ENCODE measurements at places on chromosomes 7 and 10.

DNA sequence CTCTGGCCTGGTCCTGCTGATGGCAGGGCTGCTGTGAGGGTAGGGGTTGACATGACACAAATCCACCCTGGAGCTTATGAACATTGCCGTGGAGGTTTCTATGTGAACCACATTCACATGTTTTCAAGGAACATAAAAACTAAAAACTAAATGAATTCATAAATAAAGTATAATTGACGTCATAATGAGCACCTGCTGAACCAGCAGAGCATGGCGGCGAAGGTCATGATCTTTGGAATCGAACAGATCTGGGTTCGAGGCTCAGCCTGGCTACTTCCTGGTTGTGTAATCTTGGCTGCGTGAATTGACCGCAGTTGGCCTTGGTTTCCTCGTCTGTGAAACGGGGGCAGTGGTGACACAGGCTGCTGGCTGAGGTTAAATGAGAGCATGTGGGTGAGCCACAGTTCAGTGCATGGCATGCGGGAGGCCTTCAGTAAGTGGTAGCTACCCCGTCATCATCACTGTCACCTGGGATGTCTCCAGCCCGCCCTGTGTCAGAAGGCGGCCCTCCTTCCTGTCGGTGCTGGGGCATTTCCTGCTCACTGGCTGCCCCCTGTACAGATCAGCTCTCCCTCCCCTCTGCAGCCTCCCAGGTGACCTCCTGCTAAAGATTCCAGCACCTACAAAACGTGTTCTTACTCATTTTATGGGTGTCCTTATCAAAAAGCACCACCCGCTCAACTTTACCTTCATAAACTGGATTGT lies 190.3 kb upstream of the SHH start:
- no peak for DNase-seq

DNA sequence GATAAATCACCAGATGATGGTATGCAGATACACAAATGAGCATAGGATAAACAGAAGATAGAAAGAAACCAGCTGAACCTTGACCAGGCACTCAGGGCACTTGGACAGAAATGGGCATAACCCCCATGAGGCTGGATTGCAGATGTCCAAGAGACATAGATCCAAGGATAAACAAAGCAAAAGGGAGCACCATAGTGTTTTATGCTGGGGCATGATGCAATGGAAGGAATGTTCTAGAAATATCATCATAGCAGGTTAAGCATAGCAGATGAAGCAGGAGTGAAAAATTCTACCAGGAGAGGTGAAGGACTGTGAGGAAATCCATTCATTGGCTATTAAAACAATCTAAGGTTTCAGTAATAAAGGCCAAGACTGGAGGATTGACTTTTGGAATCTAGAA lies 70.5 kb upstream of the TES start:
- no peak for DNase-seq

DNA sequence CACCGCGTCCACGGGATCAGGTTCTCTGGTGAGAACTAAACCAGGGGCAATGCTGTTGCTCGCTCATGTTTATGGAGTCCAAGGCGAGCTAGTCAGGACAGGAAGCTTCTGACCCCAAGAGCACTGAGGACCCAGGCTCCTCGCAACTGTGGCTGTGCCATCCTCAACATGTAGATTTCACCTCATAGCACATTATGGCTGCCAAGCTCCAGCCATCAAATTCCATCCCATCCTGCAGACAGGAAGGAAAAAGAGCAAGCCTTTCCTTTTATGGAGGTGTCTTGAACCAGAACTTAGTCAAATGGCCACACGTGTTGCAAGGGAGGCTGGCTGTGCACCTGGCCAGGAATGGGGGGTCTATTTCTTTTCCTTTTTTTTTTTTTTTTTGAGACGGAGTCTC lies 16.1 kb upstream of the NKX6-2 start:
- DNase-seq: no peak

GRCh38 chr7:20786421-20786778 lies 286 bp downstream of the SP8 start:
- no peak for DNase-seq

DNA sequence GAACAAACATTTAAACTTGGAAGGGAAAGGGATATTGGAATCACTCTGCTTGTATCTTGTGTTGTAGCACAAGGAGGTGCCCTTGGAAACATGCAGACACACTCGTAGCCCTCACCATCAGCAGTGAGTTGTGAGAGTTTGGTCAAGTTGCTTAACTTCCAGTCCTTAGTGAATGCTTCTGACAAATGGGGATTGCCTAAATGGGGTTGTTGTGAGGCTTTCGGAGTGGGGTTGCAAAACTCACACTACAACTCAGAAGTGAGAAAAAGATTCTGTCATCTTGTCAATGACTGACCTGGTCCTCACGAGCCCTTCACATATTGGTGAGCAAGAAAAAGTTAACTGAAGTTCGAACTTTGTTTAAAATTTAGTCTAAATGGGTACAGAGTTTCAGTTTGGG lies 29.0 kb upstream of the GSDME start:
- no peak for DNase-seq

DNA sequence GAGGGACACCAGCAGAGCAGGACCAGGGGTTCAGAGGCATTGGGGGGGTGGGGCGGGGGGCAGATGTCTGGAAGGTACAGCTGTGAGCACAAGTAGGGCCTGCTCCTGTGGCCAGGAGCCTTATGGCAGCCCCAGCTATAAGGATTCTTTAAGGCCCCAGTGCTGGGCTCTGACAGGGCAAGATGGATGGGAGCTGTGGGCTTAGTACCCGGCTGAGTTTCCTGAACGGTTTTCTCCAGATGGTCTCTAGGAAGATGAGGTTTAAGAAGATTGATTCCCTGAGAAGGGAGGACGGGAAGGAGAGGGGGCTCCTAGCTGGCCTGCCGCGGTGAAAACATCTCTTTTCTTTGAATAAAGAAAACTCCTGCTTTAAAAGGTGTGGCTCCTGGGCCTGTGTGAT lies 30.1 kb upstream of the COMTD1 start:
- no peak for DNase-seq

- no peak for DNase-seq
Measured at GRCh38 chr10:31620226-31621151, 301.5 kb downstream of the ZEB1 start.

DNA sequence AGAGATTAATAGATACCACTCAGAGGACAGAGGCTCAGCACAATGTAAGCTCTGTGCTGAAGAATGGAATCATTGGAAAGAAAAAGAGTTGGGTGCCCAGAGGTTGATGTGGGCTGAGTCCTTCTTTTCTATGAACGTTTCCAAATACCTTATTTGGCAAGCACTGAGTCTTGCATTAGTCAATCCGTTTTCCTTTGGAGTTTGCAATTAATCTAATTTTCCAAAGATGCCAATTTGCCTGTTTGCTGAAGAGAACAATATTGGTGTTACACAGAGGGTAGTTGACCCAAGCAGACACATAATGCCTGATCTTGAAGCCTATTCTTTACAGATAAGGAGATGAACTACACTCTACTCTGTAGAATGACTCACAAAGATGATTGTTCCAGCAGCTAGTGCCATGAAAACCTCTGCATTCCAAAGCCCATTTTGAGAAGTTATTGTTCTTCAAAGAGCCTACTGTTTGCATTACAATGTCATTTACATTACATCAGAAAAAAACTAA lies 55.4 kb upstream of the MET start:
- DNase-seq: no peak

DNA sequence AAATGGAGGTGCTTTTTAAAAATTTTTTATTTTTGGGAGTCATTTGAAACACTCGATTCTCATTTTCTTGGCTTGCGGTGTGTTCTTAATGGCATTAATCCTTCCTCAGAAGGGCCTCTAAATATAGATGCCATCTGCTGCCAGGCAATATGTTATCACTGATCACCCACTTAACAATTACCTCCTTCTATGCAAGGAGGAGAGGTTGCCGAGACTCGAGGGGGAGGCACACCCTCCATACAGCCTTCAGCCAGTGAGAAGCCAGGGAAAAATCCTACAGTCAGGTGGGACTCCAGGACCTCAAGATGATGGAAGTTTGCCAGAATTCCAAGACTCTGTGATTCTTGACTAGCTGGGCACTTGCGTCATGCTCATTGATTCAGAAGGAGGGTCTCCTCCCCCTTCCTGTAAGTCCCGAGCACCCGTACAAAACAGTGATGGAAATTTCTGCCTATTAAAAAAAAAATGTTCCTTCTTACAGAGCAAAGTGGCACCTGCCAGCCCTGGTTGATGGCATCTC lies 574.5 kb downstream of the TYW1 start:
- no peak for DNase-seq

DNA sequence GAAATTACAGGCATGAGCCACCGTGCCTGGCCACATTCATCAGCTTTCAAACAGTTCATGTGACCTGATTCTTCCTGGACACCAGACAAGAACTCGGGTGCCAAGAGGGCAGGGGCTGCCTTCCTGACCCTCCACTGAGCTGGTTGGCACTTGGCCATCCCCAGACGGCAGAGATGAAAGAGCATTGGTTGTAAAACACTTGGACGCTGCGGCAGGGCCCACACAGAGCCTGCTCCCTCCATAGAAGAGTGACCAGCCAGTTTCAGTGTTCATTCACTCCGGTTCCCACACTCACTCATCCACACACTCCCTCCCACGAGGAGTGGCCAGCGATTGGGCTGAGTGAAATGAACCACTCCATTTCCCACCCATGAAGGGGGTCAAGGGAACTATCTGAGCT lies 112.3 kb downstream of the ITGB8 start:
- DNase-seq: no peak

DNA sequence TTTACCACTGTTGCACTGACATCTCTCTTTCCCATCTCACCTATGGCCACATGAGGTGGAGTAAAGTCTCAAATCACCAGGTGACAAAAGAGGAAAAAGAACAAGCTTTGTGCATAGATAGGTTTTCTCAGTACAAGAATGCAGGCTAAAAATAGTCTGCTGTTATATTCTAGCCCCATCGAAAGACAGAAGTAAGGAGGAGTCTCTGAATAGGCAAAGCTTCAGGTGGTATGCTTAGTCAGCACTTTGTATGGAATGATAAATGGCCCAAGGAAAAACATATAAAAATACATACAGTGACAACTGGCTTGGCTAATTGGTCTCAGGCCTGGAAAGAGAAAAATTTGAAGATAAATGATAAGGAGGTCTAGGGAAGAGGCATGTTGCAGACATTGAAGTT lies 39.6 kb upstream of the KCND2 start:
- DNase-seq: no peak
